Hepatic stellate cell (primary cell): ENCODE measurements at places on chromosomes 2 and 18.

GRCh38 chr2:29325544-29325943, 210.3 kb downstream of the CLIP4 start:
- DNase-seq = no peak

DNA sequence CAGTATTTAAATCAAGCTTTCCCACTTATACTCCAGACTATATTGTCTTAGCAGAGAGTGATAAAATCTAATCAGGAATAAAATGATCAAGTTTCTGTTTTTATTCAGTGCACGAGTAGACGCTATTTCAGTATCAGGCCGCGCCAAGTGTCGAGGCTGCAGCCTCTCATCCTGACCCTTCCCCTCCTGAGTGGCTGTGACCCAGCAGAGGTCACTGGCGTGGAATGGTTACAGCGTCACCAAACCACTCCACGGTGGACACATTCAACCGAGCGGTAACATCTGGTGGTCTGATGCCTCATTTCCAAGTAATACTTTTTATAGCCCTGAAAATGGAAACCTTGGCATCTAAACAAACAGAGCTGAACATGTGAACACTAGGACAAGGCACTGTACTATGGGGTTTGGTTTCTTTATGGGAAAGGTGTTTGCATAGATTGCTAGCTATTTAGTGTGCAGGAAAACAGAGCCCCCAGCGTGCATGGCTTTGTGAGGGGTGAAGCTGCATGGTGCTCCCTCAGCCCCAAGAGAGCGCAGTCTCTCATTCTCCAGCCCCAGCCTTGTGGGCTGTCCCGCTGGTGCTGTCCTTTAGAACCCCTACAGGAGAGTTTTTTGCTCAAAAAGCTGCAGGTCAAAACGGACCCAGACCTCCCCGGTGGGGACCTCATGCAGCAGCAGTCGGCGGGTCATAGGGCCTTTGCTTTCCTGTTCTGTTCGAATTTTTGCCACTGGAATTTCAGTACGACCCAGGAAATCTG, 28.4 kb downstream of the FAM228A start:
- no peak for DNase-seq

DNA sequence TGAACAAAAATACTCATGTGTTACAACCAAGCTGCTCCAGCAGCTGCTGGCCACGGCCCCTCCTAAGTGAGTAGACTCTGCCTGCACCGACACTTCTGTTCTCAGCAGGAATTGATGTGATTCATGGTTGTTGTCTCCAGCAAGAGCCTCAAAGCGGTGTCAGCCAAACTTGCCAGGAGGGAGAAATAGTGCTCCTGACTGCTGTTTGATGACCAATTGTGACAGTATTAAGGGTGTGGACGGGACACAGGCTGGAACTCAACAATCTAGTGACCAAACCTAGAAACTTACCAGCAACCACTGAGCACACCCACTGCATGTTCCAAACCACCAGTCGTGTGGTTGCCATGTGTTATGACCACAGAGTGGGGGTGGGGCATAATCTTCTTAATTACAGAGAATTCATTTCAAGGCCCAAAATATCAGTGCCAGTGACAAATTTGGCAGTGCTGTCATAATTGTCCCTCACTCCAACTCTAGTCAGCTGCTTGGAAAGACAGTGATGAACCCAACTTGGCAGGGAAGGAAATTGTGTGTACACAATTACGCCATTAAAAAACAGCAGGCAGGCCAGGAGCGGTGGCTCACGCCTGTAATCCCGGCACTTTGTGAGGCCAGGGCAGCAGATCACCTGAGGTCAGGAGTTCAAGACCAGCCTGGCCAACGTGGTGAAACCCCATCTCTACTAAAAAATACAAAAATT, 30.4 kb downstream of the FBLN7 start:
- DNase-seq = no peak

DNA sequence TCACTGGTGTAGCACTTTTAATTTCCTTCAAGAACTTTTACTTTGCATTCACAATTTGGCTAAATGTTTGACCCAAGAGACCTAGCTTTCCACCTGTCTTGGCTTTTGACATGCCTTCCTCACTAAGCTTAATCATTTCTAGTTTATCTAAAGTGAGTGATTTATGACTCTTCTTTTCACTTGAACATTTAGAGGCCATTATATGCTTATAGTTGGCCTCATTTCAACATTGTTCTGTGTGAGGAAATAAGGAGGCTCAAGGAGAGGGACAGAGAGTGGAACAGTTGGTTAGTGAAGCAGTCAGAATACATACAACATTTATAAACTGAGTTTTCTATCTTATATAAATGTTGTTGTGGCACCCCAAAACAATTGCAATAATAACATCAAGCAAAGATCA, 489.3 kb upstream of the CDH2 start:
- DNase-seq = no peak

DNA sequence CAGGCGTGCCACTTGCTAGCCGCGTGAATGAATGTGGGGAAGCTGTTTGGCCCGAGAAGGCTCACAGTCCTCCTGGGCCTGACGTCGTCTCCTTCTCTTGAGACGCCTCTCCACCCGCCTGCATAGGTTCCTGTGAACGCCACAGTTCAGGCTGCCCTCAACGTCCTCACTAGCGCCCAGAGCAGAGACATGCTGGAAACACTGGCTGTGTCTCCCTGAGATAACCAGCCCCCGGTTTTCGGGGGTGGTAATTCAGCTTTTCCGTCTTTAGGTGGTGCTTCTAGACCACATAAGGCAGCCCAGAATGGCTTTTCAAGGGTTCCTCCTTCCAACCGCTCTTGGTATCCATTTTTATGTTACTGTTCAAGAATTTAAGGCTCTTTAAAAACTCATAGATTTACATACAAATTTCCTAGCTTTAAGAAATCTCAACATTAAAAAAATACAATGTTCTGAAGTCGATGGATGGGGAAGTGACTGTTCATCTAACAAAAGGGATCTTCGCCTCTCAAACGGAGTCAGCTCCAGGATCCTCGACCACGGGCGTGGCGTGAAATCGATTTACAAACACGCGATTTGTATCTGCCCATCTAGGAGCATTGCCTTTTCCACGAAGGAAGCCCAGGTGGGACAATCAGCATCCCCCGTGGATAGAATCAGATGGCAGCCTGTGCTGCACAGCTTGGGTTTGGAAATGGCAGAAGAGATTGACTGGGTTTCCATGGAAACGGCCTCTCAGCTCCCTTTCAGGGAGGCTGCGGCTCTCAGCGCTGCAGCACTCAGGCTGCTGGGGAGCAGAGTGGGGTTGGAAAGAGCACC, 110.6 kb upstream of the PXDN start:
- peak; percentile 28 for DNase-seq

DNA sequence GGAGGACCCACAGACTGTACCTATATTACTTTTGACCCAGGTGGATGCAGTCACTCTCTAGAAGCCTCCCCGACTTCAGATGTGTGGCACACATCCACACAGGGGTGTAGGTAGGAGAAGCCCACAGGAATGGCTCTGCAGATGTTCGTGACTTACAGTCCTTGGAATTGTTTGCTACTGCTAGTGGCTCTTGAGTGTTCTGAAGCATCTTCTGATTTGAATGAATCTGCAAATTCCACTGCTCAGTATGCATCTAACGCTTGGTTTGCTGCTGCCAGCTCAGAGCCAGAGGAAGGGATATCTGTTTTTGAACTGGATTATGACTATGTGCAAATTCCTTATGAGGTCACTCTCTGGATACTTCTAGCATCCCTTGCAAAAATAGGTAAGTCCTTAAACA, 605 bp downstream of the SLC9A4 start:
- no peak for DNase-seq

- DNase-seq = no peak
Observed at GRCh38 chr2:121567957-121568409, 37.3 kb downstream of the RNU4ATAC start.

- DNase-seq = no peak
Observed at GRCh38 chr2:108942888-108943287, 46.1 kb downstream of the EDAR start.

DNA sequence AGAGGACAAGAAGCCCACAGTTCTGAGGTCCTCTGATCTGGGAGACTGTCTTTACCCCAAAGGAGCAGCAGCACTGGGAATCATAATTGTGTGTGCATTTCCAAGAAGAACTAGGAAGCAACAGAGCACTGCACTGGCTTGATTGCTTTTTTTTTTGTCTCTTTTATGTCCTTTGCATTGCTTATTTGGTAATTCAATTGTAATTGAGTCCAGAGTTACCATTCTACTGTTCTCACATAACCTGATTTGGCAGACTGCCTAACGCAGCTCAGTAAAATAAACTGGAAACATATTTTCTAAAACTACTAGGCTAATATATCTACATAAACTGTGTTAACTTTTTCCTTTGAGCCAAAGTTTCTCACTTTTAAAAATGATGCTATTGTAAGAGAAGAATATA, 190.3 kb upstream of the SLC8A1 start:
- DNase-seq = no peak

DNA sequence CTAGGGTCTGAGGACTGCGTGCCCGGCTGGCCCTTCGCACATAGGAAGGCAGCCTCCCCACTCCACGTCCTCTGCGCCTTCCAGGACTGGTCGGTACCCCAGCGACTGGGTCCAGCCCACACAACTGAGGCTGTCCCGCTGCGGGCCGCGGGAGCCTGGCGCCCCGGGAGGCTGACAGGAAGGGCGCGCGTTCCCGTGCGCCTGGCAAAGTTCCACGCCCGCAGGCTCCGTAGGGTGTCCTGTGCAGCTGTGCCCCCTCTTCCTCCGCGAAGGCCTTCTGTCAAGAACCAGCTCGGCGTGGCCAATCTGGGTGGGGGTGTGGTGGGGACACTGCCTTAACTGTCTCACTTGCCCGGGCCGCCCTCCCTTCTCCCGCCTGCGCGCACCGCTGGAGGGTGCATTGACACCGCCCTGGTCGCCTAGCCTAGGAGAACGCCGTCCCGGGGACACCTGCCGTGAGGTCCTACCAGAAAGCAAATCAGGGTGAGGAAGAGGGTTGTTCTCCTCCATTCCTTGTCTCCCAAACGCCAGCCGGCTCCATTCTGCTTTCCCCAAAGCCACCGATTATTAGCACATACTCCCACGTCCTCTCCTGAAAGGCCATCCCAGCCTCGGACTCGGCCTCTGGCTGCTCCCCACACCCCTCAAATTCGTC, 618 bp upstream of the LYPD1 start:
- no peak for DNase-seq

- no peak for DNase-seq
Observed at GRCh38 chr18:57655740-57656139, 34.1 kb upstream of the NARS1 start.

DNA sequence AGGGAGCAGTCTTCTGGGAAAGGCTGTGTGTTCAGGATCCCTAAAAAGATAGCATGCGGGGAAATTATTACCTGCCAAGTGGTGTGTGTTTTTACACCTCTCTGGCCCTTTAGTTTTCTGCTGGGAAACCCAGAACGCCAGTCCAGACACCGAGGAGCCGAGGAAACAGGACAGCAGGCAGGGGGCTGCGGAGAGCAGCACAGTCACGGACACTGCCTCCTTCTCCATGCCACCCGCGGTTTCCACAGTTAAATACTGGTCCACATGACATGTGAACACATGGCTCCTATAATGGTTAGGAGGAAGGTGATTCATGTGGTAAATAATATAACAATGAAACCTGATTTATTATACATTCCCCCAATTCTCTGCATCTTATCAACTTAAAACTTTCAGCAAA, 20.4 kb downstream of the CNOT11 start:
- no peak for DNase-seq

DNA sequence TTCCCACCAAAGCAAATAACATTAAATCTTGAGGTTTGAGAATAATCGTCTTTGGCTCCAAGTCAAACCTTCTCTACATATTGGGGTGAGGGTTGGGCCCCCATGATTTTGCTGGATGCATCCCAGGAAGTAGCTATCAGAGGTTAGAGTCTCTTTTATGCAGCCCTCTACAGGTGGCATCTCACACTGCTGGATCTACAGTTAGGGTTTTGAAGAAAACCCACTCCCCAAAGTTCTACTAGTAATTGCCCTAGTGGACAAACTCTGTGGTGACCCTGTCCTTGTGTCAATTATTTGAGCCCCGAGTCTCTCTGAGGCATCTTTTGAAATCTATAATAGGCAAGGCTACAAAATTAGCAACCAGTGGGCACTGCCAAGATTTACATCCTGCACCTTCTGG, 15.0 kb upstream of the REG1A start:
- no peak for DNase-seq

DNA sequence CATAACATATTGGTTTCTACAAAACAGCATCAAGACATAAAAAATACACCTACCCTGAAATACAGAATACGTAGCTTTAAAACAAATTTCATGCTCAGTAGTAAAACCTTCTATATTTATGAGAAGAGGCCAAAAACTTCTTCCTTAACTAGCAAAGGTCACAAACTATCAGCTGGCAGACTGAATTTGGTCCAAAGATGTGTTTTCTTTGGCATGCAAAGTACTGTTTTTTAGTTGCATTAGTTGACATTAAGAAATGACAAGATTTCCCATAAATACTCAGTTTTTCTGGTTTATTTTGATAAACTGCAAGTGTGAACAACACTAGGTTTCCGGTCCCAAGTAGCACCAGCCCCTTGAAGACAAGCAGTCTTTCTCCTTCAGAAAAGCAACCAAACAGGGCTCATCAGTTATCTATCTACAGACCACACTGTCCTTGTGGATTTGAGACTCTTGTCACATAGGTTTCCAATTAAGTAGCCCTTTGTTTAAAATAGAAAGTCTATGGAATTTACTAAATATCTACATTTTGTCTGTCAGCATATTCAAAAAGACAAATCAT, 35.6 kb downstream of the SLC25A12 start:
- peak; percentile 8 for DNase-seq

- no peak for DNase-seq
Observed at GRCh38 chr18:55416791-55417190, 171.2 kb downstream of the TCF4 start.

DNA sequence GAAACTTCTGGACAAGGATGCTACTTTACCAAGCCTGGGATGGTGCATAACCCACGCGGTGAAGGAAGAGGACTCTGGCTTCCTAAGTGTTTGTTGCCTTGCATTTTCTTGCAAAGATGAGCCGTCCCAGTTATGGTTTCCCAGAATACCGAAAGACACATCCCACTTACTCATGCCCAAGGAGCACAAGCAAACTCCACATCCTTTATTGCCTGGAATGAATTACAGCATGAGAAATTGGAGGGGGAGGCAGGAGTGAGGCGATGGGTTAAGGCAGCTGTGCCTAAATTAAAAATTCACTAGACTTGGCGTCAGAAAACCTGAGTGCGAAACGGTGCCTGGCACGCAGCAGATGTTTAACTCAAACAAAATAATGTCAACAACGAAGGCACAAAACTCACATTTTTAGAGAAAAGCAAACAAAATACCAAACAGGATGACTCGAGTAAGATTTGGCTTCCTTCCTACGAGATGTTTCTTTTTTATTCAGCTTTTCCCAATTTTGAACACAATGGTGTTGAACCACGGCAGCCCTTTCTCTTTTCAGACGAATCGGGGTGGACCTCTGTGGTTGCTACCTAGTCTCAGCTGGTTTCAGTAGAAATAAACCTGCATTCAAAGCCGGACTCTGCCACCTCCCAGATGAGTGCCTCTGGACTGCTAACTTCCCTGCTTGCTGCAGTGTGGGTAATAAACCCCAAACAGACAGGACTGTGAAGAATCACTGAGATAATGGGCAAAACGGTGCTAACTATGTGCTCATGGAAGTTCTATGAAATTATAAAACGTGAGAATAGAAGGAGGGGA, 100.3 kb upstream of the NCK2 start:
- no peak for DNase-seq
